ENCODE measurements at places on chromosomes 13 and 19.
A peak's percentile ranks its signal among the peaks of the same experiment; 100 is the strongest.

DNA sequence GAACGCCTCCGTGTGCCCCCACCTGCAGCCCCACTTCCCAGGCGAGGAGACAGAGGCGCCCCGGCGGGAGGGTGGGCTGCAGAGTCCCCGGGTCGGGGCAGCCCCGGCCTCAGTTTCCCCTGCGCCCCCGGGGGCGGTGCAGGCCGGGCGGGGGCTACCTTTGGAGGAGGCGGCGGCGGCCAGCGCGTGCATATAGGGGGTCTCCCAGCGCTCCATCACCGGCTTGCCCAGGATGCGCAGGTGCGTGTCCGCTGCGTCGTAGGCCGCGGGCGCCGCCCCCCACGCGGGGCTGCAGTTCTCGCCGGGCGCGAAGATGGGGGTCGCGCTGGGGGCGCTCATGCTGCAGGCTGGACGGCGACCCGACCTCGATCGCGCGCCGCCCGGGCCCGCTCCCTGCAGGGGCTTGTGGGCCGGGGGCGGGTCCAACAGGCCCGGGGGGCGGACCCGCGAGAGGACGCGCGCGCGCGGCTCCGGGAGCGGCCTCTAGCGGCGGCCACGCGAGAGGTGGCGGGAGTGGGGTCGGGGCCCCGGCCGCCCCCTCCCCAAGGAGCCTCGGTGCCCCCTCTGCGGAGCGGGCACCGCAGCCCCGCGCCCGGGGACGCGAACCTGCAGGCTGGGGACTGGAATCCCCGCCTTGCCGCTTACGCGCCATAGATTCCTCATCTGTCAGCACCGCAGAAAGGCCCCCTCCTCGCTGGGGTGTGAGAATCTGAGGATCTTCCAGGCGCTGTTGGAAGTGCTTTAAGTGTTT, at the start of gene GAMT:
Gene GAMT (minus strand): TSS at position 405 of the 751 bp plus-strand sequence. CDS start 66 bp downstream, at position 339.
- no peak for DNase-seq

- peak; percentile 19 for DNase-seq
These were observed 18.3 kb downstream of the PRKCSH start for GRCh38 chr19:11453468-11454341.

DNA sequence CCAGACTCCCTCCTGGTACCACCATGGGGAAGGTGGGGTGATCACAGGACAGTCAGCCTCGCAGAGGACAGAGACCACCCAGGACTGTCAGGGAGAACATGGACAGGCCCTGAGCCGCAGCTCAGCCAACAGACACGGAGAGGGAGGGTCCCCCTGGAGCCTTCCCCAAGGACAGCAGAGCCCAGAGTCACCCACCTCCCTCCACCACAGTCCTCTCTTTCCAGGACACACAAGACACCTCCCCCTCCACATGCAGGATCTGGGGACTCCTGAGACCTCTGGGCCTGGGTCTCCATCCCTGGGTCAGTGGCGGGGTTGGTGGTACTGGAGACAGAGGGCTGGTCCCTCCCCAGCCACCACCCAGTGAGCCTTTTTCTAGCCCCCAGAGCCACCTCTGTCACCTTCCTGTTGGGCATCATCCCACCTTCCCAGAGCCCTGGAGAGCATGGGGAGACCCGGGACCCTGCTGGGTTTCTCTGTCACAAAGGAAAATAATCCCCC, 505 bp upstream of the CEACAM5 start:
- DNase-seq = no peak

GRCh38 chr13:46359714-46360113, 27.3 kb downstream of the RUBCNL start:
- no peak for DNase-seq

DNA sequence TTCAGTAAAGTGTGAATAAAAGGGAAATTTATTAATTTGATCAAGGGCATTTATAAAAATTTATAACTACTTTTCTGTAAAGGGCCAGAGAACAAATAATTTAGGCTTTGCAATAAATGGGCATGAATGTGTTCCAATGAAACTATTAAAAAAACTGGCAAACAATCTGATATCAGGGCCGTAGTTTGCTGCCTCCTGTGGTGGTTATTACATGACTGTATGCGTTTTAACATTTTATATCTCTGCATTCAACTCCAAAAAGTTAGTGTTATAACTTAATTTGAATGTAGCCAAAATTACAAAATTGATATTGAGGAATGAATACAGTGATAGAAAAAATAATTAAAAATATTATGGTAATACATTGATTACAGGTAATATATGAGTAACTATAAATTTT, 80.5 kb upstream of the POSTN start:
- no peak for DNase-seq

DNA sequence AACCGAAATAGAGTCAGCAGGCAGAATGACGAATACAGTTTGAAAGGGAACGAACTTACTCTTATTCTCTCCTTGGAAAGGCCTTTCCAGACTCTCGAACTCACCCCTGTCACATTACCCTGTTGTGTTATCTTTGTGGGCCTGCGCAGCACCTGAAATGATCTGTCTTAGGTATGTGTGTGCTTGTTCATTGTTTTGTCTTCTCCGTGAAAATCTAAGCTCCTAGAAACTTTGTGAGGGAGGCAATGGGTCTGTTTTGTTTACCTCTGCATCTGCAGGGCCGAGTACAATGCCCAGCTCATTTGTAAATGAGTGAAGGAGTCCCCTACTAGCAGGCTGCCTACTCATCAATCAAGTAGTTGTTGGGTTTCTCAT, 19.6 kb downstream of the HMGB1 start:
- DNase-seq = no peak

GRCh38 chr19:12778017-12778904, 2.9 kb upstream of the HOOK2 start:
- DNase-seq = peak; percentile 75

DNA sequence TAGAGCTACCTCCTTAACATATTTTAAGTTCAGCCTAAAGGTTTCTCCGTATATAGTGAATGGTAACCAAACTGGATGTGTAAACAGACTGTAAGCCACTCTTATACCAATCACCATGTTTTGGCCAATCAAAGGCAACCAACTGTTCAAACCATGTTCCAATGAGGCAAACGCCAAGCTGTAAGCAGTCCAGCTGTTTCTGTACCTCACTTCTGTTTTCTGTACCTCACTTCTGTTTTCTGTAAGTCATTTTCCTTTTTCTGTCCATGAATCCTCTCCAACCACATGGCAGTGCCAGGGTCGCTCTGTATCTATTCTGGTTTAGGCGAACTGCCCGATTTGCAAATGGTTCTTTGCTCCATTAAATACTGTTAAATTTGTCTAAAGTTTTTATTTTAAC, 24.4 kb downstream of the COMMD6 start:
- peak; percentile 56 for DNase-seq

- DNase-seq = no peak
These were observed 290.1 kb downstream of the DCLK1 start for GRCh38 chr13:35841060-35841521.

- DNase-seq = no peak
These were observed 9.5 kb downstream of the ATG4D start for GRCh38 chr19:10553087-10553667.

GRCh38 chr13:36965767-36966166, 33.4 kb downstream of the ALG5 start:
- DNase-seq = no peak

DNA sequence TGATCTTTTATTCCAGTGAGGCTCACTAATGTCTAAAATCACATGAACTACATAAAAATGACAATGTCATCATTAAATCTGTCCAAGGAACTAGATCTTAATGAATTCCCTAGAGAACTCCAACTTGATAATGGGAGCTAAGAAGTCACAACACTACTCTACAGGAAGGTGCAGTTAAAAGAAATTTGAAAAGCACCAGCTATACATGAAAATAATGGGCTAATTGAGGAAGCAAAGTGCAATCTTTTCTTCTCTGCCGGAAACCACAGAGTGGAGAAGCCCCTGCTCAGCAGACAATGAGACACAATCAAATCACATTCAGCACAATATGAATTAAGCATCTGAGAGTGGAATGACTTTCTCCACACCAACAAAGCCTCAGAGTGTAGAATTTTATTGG, 261.7 kb downstream of the LHFPL6 start:
- peak; percentile 17 for DNase-seq

DNA sequence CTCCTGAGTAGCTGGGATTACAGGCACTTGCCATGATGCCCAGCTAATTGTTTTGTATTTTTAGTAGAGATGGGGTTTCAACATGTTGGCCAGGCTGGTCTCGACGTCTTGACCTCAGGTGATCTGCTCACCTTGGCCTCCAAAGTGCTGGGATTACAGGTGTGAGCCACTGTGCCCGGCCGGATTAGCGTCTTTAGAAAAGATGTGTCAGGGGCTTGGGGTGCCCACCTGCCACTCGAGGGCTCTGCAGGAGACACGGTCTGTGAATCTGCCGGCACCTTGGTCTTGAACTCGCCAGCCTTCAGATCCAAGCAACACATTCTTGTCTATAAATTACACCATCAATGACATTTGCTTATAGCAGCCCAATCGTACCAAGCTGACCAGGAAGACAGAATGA, 38.8 kb upstream of the TUBGCP3 start:
- DNase-seq = no peak

DNA sequence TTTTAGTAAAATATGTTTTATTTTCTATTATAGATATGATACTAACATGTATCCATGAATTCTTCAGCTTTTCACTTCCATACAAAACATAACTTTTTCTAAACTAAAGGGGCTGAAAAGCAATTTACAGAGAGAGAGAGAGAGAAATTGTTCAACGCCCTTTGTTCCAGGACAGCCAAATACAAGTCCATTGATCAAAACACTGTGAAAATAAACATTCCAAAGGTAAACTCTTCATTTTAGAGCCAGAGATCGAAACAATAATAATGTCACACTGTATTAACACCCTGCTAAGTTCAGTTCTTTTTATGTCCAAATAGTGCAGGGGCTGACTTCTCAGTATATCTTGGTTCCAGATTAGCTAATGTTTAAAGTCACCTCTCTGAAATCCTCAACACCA, 516.2 kb upstream of the ATXN8OS start:
- no peak for DNase-seq

DNA sequence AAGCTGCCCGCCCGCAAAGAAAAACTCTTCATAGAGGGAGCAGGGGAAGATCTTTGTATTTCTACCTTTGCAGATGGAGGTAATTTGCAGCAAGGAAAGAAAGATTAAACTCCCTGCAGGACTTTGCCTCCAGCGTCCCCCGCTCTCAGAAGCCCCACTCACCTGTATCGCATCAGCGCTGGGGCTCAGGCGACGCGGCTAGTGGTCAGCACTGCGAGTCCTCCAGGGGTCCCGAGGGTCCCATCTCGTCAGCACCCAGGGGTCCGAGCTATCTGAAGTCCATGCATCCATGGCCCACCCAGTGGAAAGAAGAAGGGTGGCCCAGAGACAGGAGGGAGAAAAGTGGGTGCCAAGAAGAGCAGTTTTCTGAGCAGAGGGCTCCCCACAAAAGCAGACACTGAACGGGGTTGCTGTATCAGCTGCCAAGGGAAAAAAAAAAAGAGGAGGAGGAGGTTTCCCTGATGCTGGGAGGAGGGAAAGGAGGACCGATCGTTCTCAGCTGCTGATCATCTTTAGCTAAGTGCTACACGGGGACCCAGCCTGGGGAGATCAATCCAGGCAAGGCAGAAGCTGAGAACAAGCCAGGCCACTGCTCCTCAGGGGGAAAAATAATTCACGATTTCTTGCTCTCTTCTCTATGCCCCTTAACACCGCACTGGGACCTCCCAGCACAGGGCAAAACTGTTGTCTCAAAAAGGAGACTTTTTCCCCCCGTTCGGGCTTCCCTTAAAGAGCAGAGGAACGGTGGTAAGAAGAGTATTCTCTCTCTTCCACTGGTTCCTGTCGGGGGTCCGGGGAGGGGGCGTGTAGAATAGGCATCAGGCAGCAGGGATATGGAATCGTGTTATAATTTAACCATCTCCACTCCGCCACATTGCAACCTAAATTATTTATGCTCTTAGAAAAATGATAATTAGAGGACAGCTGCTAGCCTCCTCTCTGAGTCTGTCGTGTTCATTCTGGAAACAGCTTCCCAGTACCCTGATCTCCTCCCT, 117.7 kb upstream of the CACNA1A start:
- DNase-seq = no peak

GRCh38 chr13:42055500-42056085, 7.1 kb downstream of the DGKH start:
- no peak for DNase-seq

GRCh38 chr13:36548129-36548528, 115.8 kb downstream of the CCNA1 start:
- DNase-seq = no peak

- DNase-seq = peak; percentile 62
These were observed at the start of gene B3GNT8 for GRCh38 chr19:41426952-41427646. Gene B3GNT8 (minus strand): TSS chr19:41427374. CDS start chr19:41426778, 596 bp downstream.

DNA sequence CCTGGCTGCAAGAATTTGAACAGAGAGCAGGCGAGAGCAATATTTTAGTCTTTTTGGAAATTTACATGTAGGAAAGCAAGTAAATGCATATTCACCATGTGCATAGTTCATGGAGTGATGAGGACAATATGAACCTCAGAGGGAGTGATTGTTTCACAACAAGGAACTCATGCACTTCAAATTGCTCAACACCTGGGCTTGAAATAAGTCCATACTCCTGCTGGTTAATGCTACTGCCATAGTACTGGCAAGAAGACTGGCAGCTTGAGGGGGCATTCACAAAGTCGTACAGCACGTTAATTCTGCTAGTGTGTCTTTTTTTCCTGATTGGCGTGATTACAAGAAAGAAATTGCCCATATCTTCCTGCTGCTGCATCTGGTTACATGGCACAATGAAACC, 267.6 kb downstream of the PCDH17 start:
- no peak for DNase-seq
